ENCODE measurements at places on chromosomes 5 and 9.

- peak; percentile 39 for DNase-seq
Observed at GRCh38 chr9:81687521-81688261, 1.7 kb downstream of the TLE1 start.

DNA sequence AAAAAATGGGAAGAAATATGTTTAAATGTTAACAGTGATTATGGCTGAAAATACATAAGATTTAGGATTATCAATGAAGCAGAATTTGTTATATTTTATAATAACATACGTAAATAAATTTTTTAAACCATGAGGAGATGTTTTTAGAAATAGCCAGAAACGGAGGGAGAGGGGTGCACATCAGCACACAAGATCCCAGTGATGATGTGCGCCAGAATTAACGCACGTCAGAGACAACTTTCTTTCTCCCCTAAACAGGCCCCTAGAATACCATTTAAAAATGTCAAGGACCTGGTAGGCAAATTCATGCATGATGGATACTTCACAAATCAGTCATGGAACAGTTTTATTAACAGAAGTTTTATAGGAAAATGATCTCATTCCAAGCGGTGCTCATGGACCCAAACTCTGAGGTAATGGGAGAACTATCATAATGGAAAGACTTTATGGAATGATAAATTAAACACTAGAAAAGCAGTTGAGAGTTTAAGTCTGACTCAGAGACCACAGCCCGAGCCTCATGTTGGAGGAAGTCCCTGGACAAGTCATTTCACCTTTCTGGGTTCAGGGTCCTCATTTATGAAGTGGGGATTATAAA lies 258.9 kb upstream of the GAS1 start:
- DNase-seq: no peak

DNA sequence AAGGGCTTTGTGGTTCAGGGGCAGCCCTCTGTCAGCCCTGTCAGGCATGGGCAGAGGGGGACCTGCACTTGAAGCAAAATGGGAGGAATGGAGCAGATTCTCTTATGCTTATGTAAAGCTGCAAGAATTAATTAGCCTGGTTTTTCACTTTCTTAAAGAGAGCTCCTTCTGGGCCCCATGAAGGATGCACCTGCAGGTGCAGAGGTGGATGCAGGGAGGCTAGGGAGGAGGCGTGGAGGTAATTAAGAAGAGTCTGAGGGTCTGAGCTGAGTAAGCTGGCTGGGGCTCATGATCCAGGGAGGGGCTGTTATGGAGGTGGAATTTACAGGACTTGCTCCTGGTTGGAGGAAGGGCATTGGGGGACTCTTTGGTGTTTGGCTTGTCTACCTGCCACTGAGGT lies 22.0 kb downstream of the NSG2 start:
- DNase-seq: no peak

DNA sequence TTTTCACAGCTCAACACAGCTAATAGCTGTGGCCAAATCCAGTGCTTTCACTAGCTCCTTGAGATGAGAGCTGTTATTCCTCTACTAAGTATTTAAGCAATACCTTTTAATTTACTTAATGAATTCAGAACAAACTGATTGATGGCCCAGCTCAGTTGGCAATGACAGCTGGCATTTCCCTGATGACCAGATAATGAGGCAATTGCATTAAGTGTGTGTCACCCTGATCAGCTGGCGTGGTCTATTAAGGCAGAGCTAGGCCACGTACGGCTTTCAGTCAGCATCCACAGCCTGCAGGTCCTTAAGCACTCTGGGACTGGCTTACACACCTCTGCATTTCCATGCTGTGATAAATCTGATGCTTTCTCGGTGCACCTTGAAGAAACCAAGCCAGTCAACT lies 34.4 kb downstream of the TTLL11 start:
- no peak for DNase-seq

- no peak for DNase-seq
Observed at GRCh38 chr5:67038817-67039603, 157.6 kb downstream of the CD180 start.

DNA sequence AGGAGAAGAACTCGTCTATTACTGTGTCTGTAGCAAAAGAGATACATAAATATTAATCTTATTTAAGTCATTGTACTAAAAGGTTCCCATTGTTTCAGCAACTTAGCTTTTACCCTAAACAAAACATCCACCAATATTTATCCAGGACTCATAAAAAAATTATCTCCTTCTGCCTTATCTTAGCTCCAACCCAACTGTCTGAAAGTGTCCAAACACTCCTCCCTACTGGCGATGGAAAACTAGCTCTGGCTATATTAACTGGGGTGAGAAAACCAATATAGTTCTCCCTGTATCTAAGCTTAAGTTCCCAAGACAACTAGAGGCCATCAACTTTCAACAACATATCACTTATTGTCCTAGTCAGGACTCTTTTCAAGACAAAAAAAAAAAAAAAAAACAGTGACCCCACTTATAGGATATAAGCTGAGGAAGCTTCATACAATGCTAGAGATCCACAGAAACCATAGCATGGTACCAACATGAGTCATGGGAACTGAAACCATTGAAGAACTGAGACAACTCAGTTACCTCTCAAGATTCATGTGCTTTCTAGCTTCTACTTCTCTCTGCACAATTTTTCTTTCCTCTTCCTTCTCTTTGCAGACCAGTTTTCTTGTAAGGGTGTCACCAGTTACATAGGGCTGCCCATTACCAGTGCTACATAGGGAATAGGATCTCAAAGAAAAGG lies 150.7 kb upstream of the RASA1 start:
- DNase-seq: no peak

DNA sequence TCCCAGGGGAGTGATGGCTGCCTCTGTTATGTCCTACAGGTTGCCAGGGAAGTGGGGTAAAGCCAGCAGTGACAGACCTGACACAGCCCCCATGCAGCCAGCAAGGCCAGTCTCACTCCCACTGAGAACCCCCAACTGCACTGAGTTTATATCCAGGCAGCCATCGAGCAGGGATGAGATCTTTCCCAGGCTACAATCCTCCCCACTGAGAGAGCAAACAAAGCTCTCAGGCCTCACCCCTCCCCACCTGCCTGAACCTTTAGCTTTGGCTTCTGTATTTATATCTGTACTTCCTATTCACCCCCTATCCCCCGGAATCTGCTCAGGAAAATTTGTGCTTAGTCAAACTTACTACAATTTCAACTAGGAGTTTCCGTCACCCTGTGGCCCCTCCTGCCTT lies 284.1 kb downstream of the FAM170A start:
- DNase-seq: no peak

- no peak for DNase-seq
Observed at GRCh38 chr9:85420750-85421149, 321.0 kb downstream of the AGTPBP1 start.

DNA sequence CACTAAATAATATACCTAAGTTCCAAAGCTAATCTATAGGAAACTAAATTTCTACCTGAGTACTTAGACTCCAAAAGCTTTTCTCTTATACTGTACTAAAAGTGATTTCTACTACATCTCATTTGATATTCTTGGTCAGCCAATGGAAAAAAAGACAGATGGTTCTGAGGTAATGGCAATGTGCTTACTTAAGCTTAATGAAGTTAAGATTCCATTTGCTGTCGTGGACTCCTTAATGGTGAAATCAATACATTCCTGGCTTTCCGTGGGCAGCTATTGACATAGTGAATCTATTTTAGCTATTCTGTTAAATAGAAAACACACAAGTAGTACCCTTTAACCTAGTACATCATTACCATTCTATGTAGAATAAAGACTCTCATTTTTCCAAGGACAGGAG lies 1825.6 kb upstream of the CDH9 start:
- DNase-seq: no peak

DNA sequence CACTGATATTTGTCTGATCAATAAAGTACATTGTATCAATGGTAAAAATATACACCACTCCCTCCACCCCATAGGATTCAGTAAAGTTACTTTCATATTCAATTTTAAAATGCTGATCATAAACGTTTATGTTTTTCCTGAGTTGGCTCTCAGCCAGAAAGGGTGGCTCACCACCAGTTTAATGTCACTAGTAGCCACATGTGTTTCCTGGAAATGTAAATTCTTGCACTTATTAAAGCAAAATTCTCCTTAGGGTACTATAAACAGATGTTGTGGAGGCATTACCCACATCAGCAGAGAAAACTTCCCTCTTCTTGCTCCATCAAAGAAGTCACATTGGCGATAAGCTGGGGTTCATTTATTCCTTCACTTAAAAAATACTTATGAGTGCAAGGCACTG lies 210.3 kb downstream of the SREK1 start:
- DNase-seq: no peak

- no peak for DNase-seq
Observed at GRCh38 chr5:1402611-1403255, 42.5 kb downstream of the SLC6A3 start.

All from nucleus accumbens (tissue), 56 donors.